ENCODE measurements at places on chromosomes 5 and 9. TPM values are rescaled to one million over a fixed set of nuclear protein-coding genes. Genes with fewer than 3 reads are reported as not detected.
A peak's percentile ranks its signal among the peaks of the same experiment; 100 is the strongest.

- no peak for DNase-seq
Observed at GRCh38 chr5:2660315-2660714, 91.2 kb downstream of the IRX2 start.

DNA sequence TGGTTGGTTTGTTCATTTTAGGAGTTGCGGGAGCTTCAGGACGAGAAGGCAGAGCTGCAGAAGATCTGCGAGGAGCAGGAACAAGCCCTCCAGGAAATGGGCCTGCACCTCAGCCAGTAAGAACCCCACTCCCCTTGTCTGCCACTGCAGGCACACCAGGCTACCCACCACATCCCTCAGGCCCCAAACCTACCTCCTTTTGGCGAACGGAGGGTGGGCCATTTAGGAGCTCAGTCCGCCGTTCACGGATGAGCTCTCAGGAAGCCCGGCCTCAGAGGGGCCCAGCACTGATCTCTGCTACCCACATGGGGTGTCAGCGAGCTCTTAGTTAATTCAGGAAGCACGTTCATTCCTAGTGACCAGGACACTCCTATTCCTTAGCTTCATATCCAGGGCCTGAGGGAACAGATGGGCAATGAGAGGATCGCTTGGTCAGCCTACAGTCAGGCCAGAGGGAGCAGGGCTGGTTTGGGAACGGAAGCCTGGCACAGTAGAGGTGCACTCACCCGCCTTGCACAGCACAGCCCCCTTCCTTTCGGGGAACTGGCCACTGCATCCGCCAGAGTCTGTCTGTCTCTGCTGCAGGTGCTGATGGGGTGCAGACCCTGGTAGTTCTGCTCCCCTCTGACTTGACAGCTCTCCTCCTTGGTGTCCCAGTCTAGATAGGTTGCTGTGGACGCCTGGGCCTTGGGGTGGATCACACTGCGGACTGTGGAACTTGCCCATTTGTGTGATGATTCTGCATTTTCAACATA lies 21.4 kb downstream of the HNRNPH1 start:
- no peak for DNase-seq

- no peak for DNase-seq
Observed at GRCh38 chr9:135582966-135583687, 21.6 kb downstream of the PAEP start.

DNA sequence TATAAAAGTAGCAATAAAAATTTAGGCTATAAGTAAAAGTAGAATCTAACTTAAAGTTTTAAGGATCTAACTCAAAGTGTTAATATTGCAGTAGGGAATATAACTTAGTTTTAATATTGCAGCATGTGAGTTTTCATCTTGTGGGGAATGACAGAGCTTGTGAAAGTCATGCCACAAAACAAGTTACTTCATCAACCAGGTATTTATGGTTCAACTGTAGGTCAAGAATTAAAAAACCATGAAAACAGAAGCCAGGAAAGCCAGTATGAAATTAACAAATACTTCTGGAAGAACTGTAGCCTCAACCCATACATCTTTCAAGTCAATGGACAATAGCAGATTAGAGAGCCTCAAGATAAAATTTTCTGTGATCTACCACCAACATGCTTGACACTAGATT lies 19.0 kb downstream of the HMGCS1 start:
- no peak for DNase-seq

GRCh38 chr5:1799602-1800471 lies at the start of gene MRPL36:
Gene MRPL36 (minus strand): TSS chr5:1799837. CDS start chr5:1798935, 902 bp downstream.
- DNase-seq: peak; percentile 91

GRCh38 chr5:161471211-161471950 lies 75.1 kb downstream of the GABRB2 start:
- DNase-seq: no peak

GRCh38 chr9:38178237-38178636 lies 109.2 kb upstream of the SHB start:
- DNase-seq: no peak

DNA sequence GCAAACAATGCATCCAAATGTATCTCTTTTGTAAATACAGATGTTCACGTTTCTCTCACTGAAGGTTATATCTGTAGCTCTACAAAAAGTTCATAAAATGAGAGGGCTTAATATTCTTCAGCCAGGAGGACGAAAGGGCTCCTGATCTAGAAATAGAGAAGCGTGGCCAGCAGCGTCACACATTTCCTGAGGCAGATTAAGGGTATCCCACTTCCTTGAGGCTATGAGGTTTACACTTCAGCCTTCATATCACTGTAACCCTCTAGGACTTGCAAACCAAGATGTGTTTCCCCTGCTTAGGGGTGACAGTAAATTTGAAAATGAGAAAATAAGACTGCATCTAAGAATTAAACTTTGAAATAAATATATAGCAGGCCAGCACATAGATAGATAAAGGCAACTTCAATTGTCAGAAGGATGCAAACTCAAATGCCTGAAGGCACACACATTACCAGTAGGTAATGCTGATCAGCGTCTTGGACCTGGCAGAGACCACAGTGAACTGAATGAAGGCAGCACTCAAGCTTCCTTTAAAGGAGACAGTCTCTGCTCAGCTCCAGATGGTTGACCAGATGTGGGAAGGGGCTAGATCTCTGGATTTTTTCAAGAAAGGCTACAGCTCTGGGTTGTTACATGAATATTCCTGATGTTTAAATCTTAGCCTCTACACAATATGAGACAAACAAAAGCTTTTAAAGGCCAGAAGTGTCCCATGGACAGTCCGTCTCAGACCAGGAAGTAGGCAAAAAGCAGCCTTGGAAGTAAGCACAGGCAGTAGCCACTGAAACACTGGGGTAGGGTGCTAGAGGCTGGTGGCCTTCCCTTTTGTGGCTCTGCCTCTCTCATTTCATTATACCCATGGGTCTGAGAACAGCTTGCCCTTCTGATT lies 197.7 kb downstream of the MCTP1 start:
- no peak for DNase-seq

Gene SLCO6A1
- total RNA-seq: not detected

- DNase-seq: peak; percentile 82
Observed at GRCh38 chr5:132419502-132420468, 50.3 kb downstream of the SLC22A5 start.

DNA sequence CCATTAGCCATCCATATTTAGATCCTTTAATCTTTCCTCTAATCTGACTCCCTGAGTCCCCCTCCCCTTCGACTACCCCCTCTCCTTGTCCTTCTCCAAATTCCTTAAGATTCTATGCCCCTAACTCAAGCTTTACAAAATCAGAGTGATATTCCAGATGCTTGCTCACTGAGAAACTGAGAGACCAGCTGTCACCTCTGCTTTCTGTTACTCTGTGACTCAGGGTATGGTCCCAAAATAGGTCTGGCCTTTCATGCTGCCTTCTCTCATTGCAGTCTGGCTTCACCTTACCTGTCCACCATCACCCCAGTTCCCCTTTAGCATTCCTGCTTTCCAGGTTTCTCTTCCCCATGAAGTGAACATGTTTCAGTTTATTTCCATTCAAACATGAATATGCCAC lies 383.3 kb upstream of the SLC30A5 start:
- DNase-seq: no peak

GRCh38 chr9:74497748-74498620 lies 849 bp downstream of the RORB start:
- DNase-seq: peak; percentile 30

- peak; percentile 85 for DNase-seq
Observed at GRCh38 chr5:154189819-154190594, 526 bp upstream of the GALNT10 start.

Gene TRPM6
- 0.69 TPM for total RNA-seq

Gene CWC27
- total RNA-seq: 22.6 TPM

Gene LRRC19
- not detected for total RNA-seq

- DNase-seq: peak; percentile 38
Observed at GRCh38 chr9:137303151-137303892, 1.3 kb upstream of the NRARP start.

GRCh38 chr5:128304088-128304487 lies 220.5 kb downstream of the SLC12A2 start:
- no peak for DNase-seq

GRCh38 chr9:28832168-28832770 lies 1259.0 kb upstream of the C9orf72 start:
- no peak for DNase-seq

DNA sequence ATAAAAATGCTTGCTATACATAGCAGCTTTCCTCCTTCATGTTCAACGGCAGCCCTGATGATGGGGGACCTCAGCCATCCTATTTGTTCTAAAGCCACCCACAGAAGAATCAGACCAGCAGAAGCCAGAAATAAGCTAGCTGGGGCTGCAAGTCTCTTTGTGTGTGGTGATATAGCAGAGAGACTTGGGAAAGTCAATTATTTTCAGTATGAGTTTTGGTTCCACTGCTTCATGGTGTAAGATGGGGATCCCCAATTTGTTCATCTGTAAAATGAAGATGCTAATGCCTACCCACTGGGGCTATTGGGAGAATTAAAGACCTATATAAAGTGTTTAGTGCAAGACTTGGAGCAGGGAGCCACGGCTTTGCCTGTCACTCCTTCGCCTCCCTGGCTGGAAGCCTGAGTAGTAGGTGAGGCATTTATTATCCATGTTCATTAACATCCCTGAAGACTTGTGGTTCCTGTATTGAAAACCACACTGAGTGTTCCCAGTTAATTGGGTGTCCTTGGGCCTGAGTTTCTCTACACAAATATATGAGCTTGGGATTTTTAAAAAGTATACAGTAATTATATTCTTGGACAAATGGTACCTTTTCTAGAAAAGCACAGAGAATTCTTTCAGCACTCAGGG lies 210.1 kb upstream of the SLC24A2 start:
- DNase-seq: no peak

Gene SPATA24
- 3.0 TPM for total RNA-seq

DNA sequence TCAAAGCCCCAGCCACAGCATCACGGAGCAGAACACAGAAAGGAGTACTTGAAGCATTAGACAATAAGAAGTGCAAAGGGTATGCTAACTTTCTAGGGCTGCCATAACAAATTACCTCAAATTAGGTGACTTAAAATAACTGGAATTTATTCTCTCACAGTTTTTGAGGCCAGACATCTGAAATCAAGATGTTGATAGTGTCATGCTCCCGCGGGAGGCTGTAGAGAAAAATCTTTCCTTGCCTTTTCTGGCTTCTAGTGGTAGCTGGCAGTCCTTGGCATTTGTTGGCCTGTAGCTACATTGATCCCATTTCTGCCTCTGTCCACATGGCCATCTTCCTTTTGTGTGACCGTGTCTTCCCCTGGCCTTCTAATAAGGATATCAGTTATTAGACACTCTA lies 51.9 kb upstream of the SPDL1 start:
- DNase-seq: no peak

- DNase-seq: no peak
Observed at GRCh38 chr9:6215562-6215961, at the start of gene IL33. Gene IL33 (plus strand): TSS chr9:6215807. CDS start chr9:6241695, 25,888 bp downstream.

DNA sequence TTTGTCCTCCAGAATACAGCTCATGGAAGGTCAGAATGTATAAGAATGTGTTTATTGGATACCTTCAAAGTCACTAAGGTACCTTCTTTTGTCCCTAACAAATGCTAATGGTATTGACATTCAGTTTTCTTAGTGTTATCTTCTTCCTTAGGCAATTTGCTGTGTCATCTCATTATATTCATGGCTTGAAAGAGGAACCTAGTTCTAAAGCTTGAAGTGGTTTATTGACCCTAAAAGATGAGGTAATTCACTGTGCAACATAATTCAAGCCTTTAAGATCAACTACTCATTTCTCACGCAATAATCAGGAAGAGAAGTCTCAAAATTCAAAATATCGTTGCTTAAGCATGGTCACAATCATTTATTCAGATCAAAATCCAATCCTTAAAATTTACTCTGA lies 342.7 kb upstream of the RIOK2 start:
- DNase-seq: no peak

Gene FOXD4
- total RNA-seq: 0.13 TPM

GRCh38 chr5:21931116-21931515 lies 922.0 kb downstream of the CDH12 start:
- DNase-seq: no peak

DNA sequence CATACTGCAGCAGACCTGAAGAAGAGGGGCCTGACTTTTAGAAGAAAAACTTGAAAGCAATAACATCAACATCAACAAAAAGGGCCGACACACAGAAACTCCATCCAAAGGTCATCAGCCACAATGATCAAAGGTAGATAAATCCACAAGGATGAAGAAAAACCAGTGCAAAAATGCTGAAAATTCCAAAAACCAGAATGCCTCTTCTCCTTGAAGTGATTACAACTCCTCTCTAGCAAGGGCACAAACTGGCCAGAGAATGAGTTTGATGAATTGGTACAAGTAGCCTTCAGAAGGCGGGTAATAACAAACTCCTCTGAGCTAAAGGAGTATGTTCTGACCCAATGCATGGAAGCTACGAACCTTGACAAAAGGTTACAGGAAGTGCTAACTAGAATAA lies 186.2 kb upstream of the RAI14 start:
- DNase-seq: no peak

- DNase-seq: no peak
Observed at GRCh38 chr9:90175865-90176264, 466.8 kb downstream of the DIRAS2 start.

- no peak for DNase-seq
Observed at GRCh38 chr9:20658677-20659473, 25.2 kb upstream of the FOCAD start.

DNA sequence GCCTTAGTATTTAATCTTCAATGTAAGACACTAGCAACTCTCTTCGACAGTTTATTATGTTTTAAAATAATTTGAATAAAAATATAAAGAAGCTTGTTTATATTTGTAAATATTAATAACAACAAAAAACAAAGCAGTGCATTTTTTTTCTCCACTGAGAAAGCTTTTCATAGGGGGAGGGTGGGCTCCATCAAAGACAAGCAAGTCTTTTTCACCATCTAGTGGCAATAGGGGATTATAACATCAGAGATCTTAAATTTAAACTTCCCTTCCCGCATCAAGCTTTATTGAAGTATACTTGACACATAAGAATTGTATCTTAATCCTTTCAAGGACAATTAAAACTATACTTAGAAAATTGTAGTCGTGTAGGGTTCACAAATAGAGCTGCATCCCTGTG lies 9.3 kb upstream of the OR13F1 start:
- DNase-seq: no peak

DNA sequence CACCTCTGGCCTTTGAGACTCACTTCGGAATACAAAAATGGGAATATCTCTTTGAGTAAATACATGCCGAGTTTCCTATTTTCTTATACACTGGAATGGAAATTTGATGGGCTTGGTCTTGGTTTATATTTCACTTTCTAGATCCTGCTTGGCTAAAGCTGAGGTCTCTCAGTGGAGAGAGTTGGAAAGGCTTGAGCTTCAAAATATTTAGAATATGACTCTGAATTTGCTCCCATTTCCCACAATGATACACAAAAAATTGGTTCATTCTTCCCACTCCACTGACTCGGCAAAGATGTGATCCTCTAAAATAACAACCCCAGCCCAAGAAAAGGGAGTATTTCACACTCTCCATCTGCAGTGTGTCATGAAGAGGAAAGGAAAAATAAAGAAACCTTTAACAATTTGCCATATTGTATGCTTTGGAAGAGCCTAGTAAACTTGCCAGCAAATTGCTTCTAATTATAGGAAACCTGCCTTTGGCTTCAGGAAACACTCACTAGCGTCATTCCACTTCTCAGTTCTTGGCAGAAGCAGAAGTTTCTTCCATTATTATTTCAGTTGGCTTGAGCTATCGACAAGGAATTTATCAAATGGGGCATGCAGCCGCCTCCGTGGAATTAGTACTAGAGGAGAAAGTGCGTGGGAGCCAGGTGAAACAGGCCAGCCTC lies 302.9 kb downstream of the NSG2 start:
- DNase-seq: no peak

Data from ovary (tissue), 10 donors.